Osteoblast (primary cell): ENCODE measurements at places on chromosomes 5 and 9. TPM values are rescaled to one million over a fixed set of nuclear protein-coding genes. Genes with fewer than 3 reads are reported as not detected.

DNA sequence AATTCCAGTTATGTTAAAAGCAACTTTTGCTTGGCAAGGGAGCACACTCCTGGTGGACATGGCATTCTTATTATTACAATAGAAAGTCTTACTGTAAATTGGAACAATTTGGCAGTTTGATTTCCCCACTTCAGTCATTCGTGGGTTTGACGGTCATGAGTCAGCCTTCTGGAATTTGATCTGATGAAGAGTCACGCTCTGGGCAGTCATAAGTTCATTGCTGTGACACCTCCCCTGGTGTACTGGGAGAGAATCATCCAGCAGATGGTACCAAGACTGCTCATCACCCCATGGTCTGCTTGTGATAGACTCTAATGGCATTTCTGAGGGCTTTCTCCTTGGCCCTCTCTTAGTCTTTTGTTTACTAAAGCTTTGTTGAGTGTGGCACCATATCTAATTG is 53.8 kb downstream of the GLRA1 start:
- no peak overlapping the region for H3K27ac ChIP-seq
- no peaks in the 10 kb centered on the region for H3K36me3 ChIP-seq
- no peak overlapping the region for H3K4me3 ChIP-seq
- peak; percentile 90 for DNase-seq

GRCh38 chr9:107251756-107252322 is 31.2 kb upstream of the RAD23B start:
- H3K4me1 ChIP-seq: peaks cover 29% of the 10 kb centered on the region
- peak overlapping the region; percentile 89 for H3K27ac ChIP-seq
- H3K4me3 ChIP-seq: peak overlapping the region; percentile 33
- no peaks in the 10 kb centered on the region for H3K27me3 ChIP-seq
- H3K36me3 ChIP-seq: no peaks in the 10 kb centered on the region

GRCh38 chr5:10913181-10913810 is 152.3 kb upstream of the DAP start:
- no peak for DNase-seq
- no peaks in the 10 kb centered on the region for H3K36me3 ChIP-seq
- no peak overlapping the region for H3K27ac ChIP-seq

- H3K4me1 ChIP-seq: peaks cover 19% of the 10 kb centered on the region
- peak within 1 kb of the TSS; percentile 96 for H3K4me3 ChIP-seq
- peaks cover 12% of the 10 kb centered on the region for H3K27me3 ChIP-seq
- H3K36me3 ChIP-seq: peaks cover 10% of the 10 kb centered on the region
- peak within 1 kb of the TSS; percentile 76 for H3K27ac ChIP-seq
Measured at GRCh38 chr5:73448463-73449136, at the start of gene FOXD1. TSS of gene FOXD1 (minus strand) at chr5:73448777. CDS start at chr5:73448362, 415 bp downstream.

GRCh38 chr9:99241106-99241505 is 19.0 kb downstream of the SEC61B start:
- H3K4me1 ChIP-seq: peaks cover 13% of the 10 kb centered on the region
- no peak for DNase-seq
- no peaks in the 10 kb centered on the region for H3K36me3 ChIP-seq
- H3K27ac ChIP-seq: no peak overlapping the region
- H3K4me3 ChIP-seq: no peak overlapping the region

Gene ADAMTS16
- total RNA-seq: 1.4 and 1.5 TPM in 2 replicates

- DNase-seq: no peak
- H3K36me3 ChIP-seq: no peaks in the 10 kb centered on the region
- H3K27me3 ChIP-seq: no peaks in the 10 kb centered on the region
- no peak overlapping the region for H3K27ac ChIP-seq
Measured at GRCh38 chr9:16154521-16155078, 601.8 kb downstream of the CCDC171 start.

Gene TTC23L
- 0.29 TPM in 1 of 2 replicates, not detected in the other for total RNA-seq

GRCh38 chr9:36214571-36214970 is 23.9 kb downstream of the CLTA start:
- H3K4me1 ChIP-seq: peaks cover 15% of the 10 kb centered on the region
- H3K27me3 ChIP-seq: no peaks in the 10 kb centered on the region
- peak; percentile 67 for DNase-seq
- peaks cover 90% of the 10 kb centered on the region for H3K36me3 ChIP-seq
- no peak overlapping the region for H3K4me3 ChIP-seq
